Hair follicular keratinocyte (primary cell): ENCODE measurements at places on chromosomes 7 and 10. TPM values are rescaled to one million over a fixed set of nuclear protein-coding genes. Genes with fewer than 3 reads are reported as not detected.

ATOH7 gene
- total RNA-seq: 0.15 TPM in 1 of 2 replicates, not detected in the other

PTN gene
- total RNA-seq: 0.23 TPM in 1 of 2 replicates, not detected in the other

NUTM2A gene
- 0.86 and 1.0 TPM in 2 replicates for total RNA-seq

RTKN2 gene
- 0.70 and 0.99 TPM in 2 replicates for total RNA-seq

CPED1 gene
- 0.08 and 0.23 TPM in 2 replicates for total RNA-seq

SLC13A4 gene
- total RNA-seq: not detected in 2 replicates

DENND11 gene
- 5.3 and 7.6 TPM in 2 replicates for total RNA-seq

OR2A2 gene
- total RNA-seq: not detected in 2 replicates

FAM13C gene
- total RNA-seq: 0.08 TPM in 1 of 2 replicates, not detected in the other

GFRA1 gene
- not detected in 2 replicates for total RNA-seq

ABCC2 gene
- 0.15 and 0.39 TPM in 2 replicates for total RNA-seq

PLXNA4 gene
- total RNA-seq: under 0.01 TPM in 1 of 2 replicates, not detected in the other

EVX1 gene
- total RNA-seq: not detected in 2 replicates

EBLN1 gene
- not detected in 2 replicates for total RNA-seq

AGBL3 gene
- 0.46 and 1.0 TPM in 2 replicates for total RNA-seq

ZNF488 gene
- total RNA-seq: 0.39 and 1.3 TPM in 2 replicates

HOGA1 gene
- 0.55 and 1.2 TPM in 2 replicates for total RNA-seq

NODAL gene
- total RNA-seq: 0.23 and 0.38 TPM in 2 replicates

MCM7 gene
- total RNA-seq: 63.3 and 194 TPM in 2 replicates

CUL1 gene
- total RNA-seq: 40.3 and 47.3 TPM in 2 replicates

ANXA8L1 gene
- 196 and 272 TPM in 2 replicates for total RNA-seq

OAT gene
- total RNA-seq: 198 and 201 TPM in 2 replicates

TDRD1 gene
- 0.31 and 0.76 TPM in 2 replicates for total RNA-seq

AKR1C1 gene
- total RNA-seq: 24.1 and 44.4 TPM in 2 replicates

AKR1C8 gene
- total RNA-seq: not detected in 2 replicates

SVOPL gene
- total RNA-seq: not detected in 2 replicates

KAT6B gene
- 3.3 and 6.2 TPM in 2 replicates for total RNA-seq

SPDYE11 gene
- not detected in 2 replicates for total RNA-seq

ZMIZ1 gene
- 15.2 and 19.8 TPM in 2 replicates for total RNA-seq

TMEM139 gene
- total RNA-seq: 7.1 and 8.9 TPM in 2 replicates

CYP2C18 gene
- not detected in 2 replicates for total RNA-seq

MOSPD3 gene
- total RNA-seq: 12.3 and 13.0 TPM in 2 replicates
